Activated CD8-positive, alpha-beta memory T cell treated with anti-CD3 and anti-CD28 coated beads, Interleukin-2, amount 50 U/mL, for 48 hours (primary cell): ENCODE measurements at places on chromosomes 3 and 15.
A peak's percentile ranks its signal among the peaks of the same experiment; 100 is the strongest.

- DNase-seq: no peak
These were observed 126.7 kb downstream of the TUSC7 start for GRCh38 chr3:116836286-116836685.

DNA sequence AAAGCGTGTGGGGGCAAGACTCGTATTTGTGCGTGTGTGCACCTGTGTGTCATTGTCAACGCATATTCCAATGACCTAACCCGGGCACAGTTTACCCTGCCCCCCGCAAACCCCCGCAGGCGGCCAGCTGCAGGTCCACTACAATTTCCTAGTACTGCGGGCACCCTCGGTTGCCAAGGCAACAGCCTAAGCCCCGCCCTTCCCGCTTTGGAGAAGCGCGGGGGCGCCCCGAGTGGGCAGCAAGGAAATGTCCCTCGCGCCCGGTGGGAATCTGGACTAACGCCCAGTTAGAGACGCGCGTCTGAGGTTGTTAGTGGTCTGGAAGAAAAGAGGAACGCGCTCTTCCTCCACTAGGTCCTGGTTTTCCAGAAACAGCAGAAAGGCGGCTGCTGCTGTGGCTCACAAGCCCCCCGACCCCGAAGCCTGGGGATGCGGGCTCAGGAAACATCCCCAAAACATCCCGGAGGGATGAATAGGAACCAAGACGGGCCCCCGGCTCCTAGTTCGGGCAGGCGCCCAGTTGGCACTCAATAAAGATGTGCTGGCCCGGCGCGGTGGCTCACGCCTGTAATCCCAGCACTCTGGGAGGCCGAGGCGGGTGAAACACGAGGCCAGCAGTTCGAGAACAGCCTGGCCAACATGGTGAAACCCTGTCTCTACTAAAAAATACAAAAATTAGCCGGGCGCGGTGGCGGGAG lies 1.1 kb downstream of the ABHD14A start:
- DNase-seq: peak; percentile 64

DNA sequence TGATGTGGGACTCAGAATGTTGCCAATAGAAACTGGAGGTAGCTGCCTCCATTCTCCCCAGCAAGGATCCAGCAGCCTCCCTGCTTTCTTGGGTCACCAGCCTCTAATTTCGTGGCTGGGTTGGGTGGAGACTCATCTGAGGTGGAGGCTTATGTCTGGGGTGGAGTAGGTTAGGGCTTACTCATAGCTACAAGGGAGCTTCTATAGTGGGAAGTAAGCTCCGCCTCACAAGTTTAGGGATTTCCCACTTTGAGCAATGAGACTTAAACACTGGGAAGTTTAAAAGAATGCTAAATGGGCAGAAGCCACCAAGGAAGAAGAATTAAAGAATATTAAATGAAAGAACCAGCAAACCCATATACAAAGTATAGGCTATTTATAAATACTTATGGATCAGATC lies 63.8 kb downstream of the GJD2 start:
- no peak for DNase-seq

GRCh38 chr3:150172356-150172755 lies 201.7 kb upstream of the PFN2 start:
- no peak for DNase-seq

DNA sequence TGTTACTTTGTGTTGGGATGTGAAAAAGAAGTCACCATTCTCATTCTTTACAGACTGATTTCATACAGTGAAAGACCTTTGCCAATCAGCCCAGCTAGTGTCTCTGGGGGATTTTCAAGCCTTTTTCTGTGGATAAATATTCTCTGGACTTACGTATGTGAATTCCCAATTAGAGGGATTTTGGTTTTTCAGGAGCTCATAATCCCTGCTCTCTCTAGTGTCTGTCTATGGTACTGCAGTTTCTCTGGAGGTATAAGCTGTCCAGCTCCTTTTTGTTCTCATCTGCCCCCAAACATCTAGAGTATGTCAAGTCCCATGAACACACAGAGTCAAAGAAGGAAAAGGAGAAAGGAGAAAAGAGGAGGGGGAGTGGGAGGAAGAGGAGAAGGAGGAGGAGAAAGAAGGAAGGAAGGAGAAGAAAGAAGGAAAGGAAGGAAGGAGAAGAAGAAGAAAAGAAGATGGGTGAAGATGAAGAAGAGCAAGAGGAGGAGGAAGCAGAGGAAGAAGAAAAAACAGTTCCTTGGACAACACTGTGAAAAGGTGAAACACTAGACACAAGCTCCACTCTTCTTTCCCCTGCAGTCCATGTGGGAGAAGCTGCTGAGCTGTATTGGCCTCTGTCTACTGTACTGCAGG lies 218.6 kb downstream of the GREM1 start:
- no peak for DNase-seq

- DNase-seq: no peak
These were observed 32.4 kb downstream of the TJP1 start for GRCh38 chr15:29789871-29790270.

GRCh38 chr3:58555203-58555602 lies 18.2 kb upstream of the ACOX2 start:
- no peak for DNase-seq

GRCh38 chr3:70249509-70250160 lies 62.8 kb downstream of the MDFIC2 start:
- DNase-seq: no peak

- no peak for DNase-seq
These were observed 141.5 kb downstream of the LIPC start for GRCh38 chr15:58573270-58573669.

GRCh38 chr3:10006762-10007090 lies 19.5 kb upstream of the FANCD2 start:
- peak; percentile 46 for DNase-seq

GRCh38 chr3:36817806-36818533 lies 53.6 kb upstream of the DCLK3 start:
- DNase-seq: no peak

- DNase-seq: no peak
These were observed 348.5 kb downstream of the PYDC2 start for GRCh38 chr3:191809326-191809949.

DNA sequence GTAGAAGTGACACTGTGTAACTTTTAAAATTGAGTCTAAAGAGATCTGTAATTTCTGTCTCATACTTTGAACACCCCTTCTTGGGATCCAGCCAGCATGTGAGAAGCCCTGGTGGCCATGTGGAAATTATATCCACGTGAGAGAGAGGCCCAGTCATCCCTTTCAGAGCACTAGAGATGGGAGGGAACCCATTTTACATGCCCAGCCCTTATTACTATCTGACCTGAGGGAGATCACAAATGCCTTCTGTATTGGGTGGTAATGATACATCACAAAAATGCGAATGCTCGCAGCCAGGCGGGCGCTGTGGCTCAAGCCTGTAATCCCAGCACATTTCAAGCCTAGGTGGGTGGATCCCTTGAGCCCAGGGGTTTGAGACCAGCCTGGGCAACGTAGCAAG lies 27.3 kb upstream of the TRAK1 start:
- no peak for DNase-seq

- DNase-seq: no peak
These were observed 653.9 kb downstream of the ROBO1 start for GRCh38 chr3:79113876-79114275.

- DNase-seq: peak; percentile 66
These were observed 1.0 kb upstream of the IGF2BP2 start for GRCh38 chr3:185825639-185826481.

GRCh38 chr15:97874139-97874538 lies 86.4 kb upstream of the ARRDC4 start:
- DNase-seq: no peak

DNA sequence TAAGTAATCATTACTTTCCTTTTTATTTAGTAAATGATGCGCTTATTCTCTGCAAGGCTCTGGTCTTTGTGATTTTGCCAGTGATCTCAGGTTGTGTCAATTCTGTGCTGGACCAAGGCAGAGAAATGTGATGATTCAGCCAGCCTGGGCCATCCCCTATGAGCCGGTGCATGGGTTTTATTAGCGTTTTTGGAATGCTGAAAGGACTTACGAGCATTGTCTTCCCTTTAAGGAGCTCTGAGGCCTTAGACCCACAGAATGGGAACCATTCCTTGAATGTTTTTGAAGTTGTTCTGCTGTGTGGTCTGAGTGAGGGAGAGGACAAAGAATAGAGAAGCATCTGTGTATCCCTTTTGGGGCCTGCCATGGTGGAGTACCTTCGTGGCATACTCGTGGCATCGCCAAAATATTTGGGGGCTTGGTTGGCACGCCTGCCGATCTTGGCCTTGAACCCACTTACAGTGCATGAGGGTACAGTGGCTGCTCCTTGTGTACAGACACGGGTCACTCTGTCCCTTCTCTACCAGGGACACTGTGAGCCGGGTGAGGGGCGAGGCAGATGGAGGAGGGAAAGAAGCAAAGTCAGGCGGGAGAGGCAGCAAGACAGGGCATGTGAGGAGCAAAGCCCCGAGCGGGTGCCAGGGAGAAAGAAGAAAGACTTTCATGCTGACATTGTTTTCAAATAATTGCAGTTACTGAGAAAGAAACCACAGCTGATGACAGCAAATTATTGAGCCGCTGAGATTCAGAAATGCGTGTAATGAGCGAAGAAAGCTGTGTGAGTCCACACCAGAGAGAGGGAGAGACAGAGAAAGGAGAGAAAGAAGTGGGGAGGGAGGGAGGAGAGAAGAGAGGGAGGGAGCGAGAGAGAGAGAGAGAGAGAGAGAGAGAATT lies 269.4 kb upstream of the RGMA start:
- DNase-seq: no peak

DNA sequence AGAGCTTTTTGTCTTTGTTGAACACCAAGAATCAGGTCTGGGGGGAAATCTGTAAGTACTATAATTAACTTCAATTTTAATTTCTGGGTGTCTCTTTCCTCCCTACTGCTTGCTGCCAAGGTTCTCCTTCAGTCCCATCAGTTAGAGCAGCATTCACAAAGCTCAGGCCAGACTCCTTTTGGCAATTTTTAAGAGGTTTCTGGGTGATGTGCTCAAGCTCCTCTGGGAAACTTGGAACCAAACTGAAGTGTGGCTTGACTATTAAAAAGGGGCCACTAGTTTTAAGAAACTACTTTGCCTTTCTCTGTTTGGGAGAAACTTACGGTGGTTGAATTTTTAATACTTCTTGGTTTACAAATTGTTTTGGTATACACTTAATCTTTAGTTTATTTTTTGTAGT lies 227.7 kb upstream of the SOX2 start:
- DNase-seq: no peak

DNA sequence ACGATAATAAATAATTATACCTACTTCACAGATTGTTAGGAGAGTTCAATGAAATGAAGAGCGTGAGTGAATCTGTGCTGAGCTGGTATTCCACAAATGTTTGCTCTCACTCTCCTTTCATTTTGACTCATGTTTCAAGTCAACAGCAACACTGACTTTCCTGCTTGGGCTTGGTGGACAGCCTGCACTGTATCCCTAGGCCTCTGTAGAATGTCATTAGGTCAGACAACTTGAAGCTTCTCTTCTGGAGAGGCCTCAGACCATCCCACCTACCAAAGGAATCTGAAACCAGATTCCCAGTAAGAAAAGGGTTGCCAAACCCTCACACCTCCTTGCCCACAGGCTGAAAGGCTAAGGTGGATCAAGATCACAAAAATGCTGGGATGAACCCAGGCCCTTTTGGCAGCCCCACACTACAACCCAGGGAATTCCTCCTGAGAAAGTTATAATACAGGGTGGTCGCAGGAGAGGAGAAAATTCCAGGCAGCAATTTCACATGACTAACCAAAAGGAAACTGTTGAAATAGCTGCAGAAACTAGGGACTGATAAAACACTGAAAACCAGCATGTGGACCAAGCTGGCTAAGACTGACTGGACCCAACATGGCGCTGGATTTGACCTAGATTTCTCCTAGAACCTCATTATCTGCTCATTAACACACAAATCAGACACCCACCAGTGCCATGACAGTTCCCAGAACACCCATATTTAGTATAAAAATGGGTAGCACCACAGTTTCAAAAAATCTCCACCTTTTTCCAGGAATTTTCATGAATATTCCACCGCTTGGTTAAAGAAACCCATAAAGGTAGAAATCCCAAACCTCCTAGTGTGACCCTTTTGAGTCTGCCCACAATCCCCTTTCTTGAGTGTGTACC lies 57.0 kb upstream of the ZNF148 start:
- no peak for DNase-seq

DNA sequence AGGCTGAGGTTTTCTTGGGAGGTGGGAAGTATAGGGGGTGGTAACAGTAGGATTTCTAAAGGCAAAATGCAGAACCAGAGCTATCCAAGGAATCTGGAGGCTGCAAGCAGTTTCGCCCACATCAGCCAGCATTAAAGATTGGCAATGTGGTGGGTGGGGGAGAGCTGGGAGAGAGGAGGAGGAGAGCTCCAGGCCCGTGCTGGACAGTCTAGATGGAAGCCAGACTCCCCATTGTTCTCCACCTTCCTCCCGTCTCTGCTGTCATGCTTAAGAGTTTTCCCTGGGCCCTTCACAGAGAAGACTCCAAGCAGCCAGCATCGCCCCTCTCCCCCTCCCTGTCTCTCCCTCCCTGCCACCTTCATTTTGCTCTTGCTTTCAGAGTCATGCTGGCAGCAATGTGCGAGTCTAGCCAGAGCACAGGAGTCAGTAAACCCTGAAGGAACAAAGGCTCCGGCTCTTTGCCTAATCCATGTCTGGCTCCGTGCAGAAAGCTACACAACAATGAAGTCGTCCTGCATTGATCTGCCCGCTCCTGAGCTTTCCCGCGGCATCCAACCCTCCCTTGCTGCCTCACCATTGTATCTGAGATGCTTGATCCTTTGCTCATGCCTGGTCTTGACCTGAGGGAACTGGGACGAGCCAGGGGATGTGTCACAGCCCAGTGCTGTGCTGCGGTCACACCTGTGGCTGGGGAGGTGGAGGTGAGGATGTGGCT lies 282.9 kb downstream of the NTRK3 start:
- no peak for DNase-seq
